ENCODE measurements at places on chromosomes 6 and 20.

GRCh38 chr6:87826424-87826823, 124.4 kb upstream of the AKIRIN2 start:
- no peak for DNase-seq

DNA sequence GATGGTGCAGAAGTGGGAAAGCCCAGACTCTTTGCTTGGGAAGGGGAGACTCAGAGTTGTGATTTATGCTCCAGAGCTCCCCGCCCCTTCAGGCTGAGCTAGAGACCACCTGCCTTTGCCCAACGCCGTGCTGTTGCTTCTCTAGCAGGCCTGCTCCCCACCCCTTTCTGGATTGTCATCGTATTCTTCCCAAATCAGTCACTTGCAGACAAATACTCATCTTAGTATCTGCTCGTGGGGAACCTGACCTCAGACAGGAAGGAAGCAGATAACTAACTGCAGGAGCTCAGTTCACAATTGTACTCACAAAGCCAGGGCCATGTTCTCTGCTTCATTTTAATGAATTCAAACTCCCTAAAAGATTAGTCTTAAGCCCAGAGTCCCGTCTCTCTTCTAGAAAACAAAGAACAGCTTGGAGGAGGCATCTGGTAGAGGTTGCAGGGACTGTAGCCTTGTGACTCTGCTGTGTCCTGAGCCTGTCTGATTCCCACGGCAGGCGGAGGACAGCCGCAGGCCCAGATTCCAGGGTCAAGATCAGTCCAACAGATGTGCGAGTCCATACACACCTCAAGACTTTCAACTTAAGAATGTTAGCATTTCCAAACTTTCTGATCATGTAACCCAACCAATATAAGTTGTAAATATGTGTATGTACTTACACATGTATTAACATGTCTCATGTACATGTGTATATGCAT, 57.2 kb upstream of the GGTLC1 start:
- no peak for DNase-seq

- DNase-seq, result no peak
Measured at GRCh38 chr6:168197636-168198301, 118.8 kb upstream of the FRMD1 start.

DNA sequence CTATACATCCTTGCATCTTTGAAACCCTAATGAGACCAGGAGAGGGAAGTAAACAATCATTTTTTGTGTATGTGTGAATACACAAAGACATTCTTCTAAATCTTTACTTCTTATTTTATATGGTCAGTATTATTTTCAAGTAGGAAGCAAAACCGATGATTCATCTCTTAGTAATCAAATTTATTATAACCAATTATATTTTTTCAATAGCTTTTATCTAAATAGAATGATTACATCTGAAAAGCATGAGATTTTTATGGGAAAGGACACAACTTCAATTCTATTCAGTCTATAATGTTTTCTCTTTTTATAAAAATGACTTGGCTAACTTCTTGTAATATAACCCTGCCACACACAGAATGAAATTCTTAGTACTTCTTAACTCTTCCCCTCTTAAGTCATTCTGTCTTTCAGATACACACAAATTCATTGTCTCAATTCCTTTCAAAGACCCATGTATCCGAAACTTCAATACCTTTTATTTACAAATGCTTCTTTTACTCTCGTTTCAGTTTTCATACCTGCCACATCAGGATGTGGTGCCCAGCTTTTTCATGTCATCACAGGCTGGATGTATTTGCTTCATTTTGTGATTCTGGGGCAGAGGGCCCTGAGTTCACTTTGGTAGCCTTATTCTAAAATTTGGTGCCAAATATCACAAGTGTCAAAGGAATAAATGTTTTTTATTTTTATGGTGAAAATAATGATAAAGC, 227.0 kb downstream of the PHF3 start:
- DNase-seq, result peak; percentile 35

GRCh38 chr6:105920071-105920470, 166.1 kb upstream of the PRDM1 start:
- no peak for DNase-seq

Data from COLO829 (cell line).